NCI-H345 (cell line): ENCODE measurements at places on chromosomes 1 and 21.

- DNase-seq: no peak
Observed at GRCh38 chr1:228809621-228810394, 74.5 kb downstream of the RHOU start.

DNA sequence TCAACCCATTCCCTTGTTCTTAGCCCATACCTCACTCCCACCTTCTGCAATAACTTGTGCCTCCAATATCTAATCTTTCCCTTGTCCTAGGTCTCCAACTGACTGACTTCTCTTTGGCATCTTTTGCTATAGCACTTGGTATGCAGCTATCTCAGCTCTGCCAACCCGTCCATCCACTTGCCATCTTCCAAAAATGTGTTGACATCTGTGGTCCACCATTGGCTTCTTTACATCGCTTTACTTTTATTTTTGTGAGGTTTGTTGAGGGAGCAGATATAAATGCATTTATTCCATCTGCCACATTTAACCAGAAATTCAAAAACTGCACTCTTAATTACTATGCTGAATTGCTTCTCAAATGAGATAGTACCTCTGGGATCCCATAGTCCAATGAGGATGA is 24.9 kb upstream of the PSMB2 start:
- DNase-seq: no peak

- no peak for DNase-seq
Observed at GRCh38 chr1:168617974-168618750, 41.8 kb downstream of the XCL1 start.

- peak; percentile 34 for DNase-seq
Observed at GRCh38 chr1:26530895-26531598, 1.5 kb downstream of the RPS6KA1 start.

GRCh38 chr1:202131956-202132821 is 9.5 kb downstream of the GPR37L1 start:
- DNase-seq: no peak

GRCh38 chr1:31095298-31095981 is 29.9 kb upstream of the PUM1 start:
- DNase-seq: no peak

- DNase-seq: no peak
Observed at GRCh38 chr21:35359076-35359475, 310.0 kb upstream of the RUNX1 start.

- no peak for DNase-seq
Observed at GRCh38 chr1:107574044-107574443, 390.9 kb downstream of the VAV3 start.

GRCh38 chr1:165759095-165759494 is 9.6 kb downstream of the TMCO1 start:
- no peak for DNase-seq

DNA sequence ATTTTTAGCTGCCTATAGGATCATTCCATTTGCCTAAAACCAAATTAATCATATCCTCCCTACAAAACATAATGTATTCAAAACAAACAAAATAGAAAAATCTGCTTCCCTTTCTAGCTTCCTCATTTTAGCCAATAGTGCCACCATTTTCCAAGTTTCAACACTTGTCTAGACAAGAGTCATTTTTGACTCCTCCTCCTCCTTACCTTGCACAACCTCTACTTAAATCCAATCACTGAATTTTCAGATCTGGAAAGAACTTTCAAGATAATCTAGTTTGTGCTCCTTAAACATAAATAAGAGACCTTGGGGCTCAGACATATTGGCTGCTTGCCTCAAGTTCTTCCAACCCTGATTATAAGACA is 7.4 kb downstream of the STX6 start:
- DNase-seq: no peak
